Right lobe of liver (tissue), 6 donors: ENCODE measurements at places on chromosomes 11 and 22. TPM values are rescaled to one million over a fixed set of nuclear protein-coding genes. Genes with fewer than 3 reads are reported as not detected.

Gene FAM180B
- total RNA-seq = not detected

Gene MMP11
- 0.70 TPM for total RNA-seq

Gene NNMT
- total RNA-seq = 984 TPM

Gene DNAJB7
- total RNA-seq = not detected

Gene MS4A12
- total RNA-seq = not detected

Gene HBB
- 1,416 TPM for total RNA-seq

Gene JHY
- total RNA-seq = 0.22 TPM

Gene RAB39A
- total RNA-seq = 0.61 TPM

Gene PTDSS2
- 14.9 TPM for total RNA-seq

Gene SPI1
- 10.3 TPM for total RNA-seq

Gene FXYD6
- total RNA-seq = 4.9 TPM

Gene C22orf42
- total RNA-seq = not detected

Gene OR51B2
- not detected for total RNA-seq

Gene OR8K1
- not detected for total RNA-seq

Gene PRCP
- 35.4 TPM for total RNA-seq

Gene CHST1
- 1.1 TPM for total RNA-seq

Gene NRXN2
- 1.9 TPM for total RNA-seq

DNA sequence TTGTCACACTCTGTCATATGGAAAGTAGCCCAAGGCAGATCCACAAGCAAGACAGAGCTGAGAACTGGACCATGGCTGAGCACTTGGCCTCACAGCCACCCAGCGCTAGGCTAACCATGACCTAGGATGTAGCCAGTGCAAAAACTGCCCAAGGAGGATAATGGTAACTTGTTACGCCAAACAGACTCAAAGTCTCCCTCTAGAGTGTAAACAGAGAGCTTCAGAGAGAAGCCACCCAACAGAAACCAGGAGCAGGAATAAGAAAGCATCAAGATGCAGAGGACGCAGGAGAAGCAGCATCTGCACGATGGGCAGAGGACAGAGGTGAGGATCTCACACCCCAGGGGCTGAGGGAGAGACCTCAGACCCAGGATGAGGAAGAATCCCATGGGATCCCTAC, 97.9 kb downstream of the RCN1 start:
- DNase-seq = no peak

GRCh38 chr11:71305451-71306125, 53.2 kb upstream of the SHANK2 start:
- peak; percentile 28 for DNase-seq

- DNase-seq = no peak
Observed at GRCh38 chr11:61474013-61474643, 34.4 kb upstream of the LRRC10B start.

GRCh38 chr11:35974882-35975589, 31.2 kb downstream of the LDLRAD3 start:
- no peak for DNase-seq

GRCh38 chr11:75495749-75496304, 29.9 kb downstream of the GDPD5 start:
- DNase-seq = no peak

DNA sequence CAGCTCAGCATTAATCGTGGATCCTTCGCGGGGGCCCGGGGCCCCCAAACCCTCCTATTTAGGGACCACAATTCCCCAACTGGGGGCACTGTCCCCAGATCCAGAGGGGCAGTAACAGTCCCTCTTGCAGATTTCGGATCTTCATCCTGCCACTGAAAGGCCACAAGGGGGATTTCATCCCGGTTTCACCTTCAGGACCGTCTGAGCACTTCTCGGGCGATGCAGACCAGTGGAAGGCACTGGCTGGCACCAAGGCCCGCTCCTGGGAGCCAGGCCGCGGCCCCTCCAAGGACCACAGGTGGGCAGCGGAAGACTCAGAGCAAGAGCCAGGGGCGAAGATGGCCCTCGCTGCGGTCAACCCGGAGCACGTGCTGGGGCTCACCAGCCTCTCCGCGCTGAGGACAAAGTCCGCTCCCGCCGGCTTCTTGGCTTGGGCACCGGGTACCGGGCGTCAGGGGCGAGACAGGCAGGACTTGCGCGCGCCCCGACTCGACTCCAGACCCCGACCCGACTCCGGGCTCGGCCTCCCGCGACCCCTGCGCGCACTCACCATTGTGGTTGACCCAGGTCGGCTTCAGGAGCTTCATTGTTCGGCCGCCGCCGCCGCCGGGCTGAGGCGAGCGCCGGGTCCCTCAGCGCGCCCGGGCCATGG, 517 bp downstream of the HIRA start:
- DNase-seq = peak; percentile 89

GRCh38 chr11:36092314-36093030, 148.6 kb downstream of the LDLRAD3 start:
- DNase-seq = no peak

DNA sequence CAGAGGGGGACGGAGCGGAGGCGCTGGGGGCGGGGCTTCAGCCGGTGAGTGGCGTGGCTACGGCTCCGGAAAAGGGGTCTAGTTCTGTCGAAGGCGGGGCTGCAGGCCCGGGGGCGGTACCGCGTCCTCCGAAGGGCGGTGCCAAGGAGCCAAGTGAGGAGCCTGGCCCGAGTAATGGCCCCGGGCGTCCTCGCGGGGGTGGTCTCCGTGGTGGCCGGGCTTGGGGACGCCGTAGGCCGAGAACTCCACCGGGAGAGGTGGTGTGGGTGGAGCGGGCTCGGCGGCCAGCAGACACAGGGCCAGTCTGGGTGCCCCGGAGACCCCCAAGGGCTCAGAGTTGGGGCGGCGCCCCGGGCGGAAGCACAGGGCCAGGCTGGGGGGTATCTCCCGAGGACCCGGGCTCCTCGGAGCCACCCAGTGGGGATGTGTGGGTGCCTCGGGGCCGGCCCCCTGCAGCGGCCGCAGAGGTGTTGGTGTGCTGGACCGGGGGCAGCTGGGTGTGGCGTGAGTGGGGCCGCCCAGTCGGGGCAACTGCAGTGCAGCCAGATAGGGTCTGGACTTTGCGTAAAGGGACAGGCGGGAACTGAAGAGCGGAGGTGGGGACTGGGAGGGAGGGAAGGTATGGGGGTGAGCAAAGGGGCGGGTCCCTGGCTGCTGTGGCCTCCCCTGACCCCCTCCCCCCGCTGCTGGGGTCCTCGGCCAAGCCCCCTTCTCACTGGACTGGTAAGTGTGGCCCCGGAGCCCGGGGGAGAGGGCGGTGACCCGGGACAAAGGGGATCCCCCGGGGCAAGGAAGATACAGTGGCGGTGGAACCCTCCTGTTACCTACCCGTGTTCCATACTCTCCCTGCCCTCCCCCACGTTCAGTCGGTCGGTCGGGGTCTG, 838 bp downstream of the FKBP2 start:
- peak; percentile 80 for DNase-seq

DNA sequence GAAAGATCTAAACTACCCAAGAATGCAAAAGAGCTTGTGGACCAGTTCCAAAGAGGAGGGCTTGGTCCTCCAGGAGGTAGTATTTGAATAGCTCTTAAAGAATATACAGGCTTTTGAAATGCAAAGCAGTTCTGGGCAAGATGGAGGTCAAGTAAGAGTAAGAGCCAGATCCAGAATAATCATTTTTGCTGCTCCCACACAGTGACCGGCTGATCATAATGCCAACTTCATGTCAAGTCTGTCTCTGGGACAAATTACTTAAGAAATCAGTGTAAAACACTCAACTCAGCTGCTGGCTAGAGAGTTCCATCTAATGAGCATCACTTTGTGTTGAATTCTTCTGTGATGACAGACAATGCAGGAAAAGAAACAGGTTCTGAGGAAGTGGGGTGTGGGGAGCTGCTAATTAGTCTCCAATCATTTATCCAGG, 250.9 kb upstream of the NARS2 start:
- DNase-seq = no peak

GRCh38 chr11:17294033-17294432, 17.5 kb downstream of the NUCB2 start:
- no peak for DNase-seq

DNA sequence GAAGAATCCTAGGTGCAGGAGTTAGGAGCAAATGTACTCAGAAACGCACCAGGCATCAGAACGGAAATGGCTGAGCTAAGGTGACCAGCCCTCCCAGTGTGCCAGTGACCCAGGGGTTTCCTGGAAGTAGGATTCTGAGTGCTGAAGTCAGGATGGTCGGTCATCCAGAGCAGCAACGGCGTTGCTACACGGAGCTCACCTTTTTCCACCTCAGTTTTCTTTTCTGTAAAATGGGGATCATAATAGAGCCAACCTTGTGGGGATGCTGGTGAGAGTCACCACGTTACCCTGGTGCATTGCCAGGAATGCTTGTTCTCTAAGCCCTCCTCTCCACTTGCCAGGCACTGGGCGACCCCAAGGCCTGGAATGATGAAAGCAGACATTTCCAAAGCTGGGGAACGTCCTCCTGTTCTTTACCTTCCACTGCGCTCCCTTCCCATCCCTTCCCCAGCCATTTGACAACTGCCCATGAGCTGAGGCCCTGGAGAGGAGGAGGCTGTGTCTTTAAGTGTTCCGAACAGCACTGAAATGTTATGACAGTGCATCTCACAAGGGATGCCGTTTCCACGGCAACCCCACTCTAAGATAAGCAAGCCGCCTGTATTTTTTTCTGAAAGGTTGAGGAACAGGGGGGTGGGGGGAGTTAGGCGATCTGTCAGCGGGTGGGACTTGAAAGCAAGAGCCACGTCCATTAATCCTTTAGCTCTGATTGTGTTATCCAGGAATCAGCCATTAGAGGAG, 66.8 kb downstream of the TSPAN18 start:
- DNase-seq = no peak

- DNase-seq = no peak
Observed at GRCh38 chr11:76832361-76832760, 28.4 kb upstream of the ACER3 start.

- no peak for DNase-seq
Observed at GRCh38 chr11:824292-824880, 3.3 kb upstream of the CRACR2B start.

- no peak for DNase-seq
Observed at GRCh38 chr22:35126993-35127392, 61.0 kb downstream of the ISX start.

GRCh38 chr11:35567737-35568465, 42.5 kb upstream of the PAMR1 start:
- DNase-seq = no peak

- no peak for DNase-seq
Observed at GRCh38 chr22:35729309-35729698, 11.6 kb downstream of the APOL5 start.

GRCh38 chr11:86219311-86220193, 25.0 kb upstream of the EED start:
- DNase-seq = no peak

- no peak for DNase-seq
Observed at GRCh38 chr11:71329165-71329510, 76.8 kb upstream of the SHANK2 start.

- DNase-seq = no peak
Observed at GRCh38 chr11:86335131-86335767, 33.2 kb downstream of the HIKESHI start.

DNA sequence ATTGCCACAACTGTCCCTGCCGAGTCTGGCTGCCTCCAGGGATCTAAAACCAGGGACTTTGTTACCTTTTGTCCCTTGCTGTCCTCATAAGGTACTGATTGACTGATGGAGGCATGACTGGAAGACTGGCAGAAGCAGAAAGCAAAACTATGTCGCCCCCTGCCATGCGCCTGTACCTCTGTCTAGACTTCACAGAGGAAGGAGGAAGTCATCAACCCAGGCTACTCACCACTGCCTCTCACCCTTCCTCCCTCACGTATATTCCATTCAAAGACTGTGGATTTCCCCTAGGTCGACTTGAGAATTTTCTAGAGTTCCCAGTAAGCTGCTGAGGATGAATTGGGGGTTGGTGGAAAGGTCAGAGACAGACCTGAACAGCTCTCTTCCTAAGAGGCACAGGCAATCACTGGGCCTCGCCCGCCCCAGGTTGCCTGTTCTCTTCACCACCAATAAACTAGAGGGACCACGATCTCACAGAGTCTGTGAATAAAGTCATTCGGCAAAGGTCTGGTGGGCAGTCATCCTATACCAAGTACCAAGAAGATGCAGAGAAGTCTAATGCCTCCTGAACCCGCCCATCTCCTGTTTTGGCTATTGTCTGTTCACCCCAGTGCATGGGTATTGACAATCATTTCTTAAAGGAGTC, 27.5 kb upstream of the CHST1 start:
- DNase-seq = no peak

GRCh38 chr11:124669193-124669592, 4.3 kb downstream of the SIAE start:
- no peak for DNase-seq

GRCh38 chr11:110512026-110512425, 82.3 kb downstream of the FDX1 start:
- DNase-seq = no peak

GRCh38 chr11:127639916-127640315, 639.3 kb upstream of the KIRREL3 start:
- DNase-seq = no peak
